ENCODE measurements at places on chromosomes 12 and 14.
A peak's percentile ranks its signal among the peaks of the same experiment; 100 is the strongest.

- peak; percentile 77 for DNase-seq
These were observed 32.4 kb downstream of the AK7 start for GRCh38 chr14:96424109-96424989.

DNA sequence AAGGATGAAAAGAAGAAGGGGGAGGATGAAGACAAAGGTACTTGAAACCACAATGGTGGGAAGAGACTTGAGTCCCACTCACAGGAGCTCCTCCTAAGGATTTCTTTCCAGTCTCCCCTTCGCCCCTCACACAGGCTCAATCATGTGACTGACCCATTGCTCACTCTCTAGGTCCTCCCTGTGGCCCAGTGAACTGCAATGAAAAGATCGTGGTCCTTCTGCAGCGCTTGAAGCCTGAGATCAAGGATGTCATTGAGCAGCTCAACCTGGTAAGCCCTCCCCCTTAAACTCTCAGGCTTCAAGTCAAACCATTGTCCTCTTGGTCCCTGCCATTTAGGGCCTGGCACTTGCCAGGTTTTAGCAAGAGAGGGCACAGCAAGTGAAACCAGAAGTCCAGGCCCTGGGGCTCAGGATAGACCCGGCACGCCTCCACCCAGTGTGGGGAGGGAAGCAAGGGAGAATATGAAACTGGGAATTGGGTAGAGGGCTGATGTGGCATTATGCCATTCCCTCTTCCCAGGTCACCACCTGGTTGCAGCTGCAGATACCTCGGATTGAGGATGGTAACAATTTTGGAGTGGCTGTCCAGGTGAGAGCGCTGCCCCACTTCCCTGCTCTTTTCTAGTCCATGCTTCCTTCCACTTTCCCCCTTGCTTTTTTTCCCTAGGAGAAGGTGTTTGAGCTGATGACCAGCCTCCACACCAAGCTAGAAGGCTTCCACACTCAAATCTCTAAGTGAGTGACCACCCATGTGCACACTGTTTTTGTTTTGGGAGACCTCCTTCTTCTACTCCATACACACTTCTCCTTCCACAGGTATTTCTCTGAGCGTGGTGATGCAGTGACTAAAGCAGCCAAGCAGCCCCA is 1.8 kb downstream of the PSME1 start:
- DNase-seq: no peak

DNA sequence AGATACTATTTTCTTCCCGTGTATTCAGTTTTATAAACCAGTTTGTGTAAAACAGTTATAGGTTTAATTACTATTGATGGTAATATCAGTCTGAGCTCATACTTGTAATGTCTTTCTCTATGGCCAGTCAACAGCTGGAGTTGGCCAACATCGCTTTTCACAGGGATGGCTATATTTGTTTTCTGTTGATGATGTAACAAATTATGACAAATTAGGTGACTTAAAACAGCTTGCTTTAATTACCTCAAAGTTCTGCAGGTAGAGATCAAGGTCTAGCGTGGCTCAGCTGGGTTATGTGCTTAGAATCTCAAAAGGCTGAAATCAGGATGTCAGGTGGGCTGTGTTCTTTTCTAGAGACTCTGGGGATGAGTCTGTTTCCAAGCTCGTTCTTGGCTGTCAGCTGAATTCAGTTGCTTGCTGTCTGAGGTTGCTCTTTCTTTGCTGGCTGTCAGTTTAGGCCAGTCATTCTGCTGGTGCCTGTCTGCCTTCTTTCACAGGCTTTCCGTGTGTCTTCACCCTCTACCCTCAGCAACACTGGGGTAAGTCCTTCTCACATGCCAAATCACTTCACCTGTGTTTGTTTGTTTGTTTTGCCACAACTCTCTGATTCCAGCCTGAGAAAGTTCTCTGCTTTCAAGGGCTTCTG is 370.2 kb upstream of the E2F7 start:
- DNase-seq: no peak

DNA sequence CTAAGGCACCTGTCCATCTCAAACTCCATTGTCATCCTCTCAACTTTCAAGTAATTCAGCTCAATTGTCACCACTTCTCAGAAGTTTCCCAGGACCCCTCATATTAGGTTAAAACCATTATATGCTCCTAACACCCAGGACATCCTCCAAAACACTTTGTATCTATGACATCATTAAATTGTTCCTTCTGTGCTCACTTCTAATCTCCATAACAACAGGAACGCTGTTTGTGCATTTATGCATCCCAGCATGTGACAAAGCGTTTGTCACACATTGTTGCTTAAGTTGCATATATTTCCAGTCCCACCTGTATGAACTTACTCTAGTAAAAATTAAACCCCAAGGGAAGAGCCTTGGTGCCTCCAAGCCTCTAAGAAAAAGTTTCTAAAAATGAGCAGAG is 133.9 kb downstream of the TBX5 start:
- peak; percentile 10 for DNase-seq

DNA sequence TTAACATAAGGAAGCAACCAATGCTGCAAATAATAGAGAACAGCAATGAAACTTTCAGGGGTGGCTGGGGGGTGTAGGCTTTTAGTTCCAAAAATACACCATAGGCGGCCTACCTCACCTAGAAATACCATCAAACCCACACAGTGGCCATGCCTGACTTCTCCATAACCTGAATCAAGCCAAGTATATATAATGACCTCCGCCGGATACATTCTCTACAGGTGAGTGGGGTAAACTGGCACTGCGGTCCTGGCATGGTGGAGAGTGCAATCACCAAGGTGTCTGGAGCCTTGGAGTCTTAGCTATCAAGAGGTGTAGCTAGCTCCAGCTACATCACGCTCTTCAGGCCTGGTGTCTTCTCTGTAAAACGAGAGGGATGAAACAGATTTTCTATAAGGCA is 1.2 kb downstream of the ZBTB25 start:
- peak; percentile 44 for DNase-seq

DNA sequence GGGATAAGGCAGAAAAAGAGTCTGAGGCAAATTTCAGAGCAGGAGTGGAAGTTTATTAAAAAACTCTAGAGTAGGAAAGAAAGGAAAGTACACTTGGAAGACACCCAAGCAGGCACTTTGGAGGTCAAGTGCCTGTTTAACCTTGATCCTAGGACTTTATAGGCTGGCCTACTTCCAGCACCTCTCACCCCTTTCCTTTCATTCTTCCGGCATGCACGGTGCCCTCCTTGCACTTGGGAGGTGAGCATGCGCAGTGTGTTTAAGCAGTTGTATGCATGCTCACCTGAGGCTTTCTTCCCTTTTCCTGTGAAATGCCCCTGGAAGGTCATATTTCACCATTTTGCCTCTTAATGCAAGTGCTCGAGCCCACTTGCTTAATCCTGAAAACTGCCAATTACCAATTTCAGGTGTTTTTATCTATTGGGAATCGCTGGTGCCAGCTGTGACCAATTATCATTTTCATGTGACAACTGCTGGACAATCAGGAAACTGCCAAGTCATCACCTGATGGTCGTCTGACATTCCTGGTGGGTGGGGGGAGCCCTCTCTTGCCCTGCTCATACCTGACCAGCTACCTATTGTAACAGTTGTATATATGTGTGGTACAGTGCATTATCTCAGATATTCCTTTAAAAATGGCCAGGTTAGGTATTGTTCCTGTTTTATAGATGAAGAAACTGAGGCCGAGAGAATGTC is 53.5 kb downstream of the SUDS3 start:
- no peak for DNase-seq

DNA sequence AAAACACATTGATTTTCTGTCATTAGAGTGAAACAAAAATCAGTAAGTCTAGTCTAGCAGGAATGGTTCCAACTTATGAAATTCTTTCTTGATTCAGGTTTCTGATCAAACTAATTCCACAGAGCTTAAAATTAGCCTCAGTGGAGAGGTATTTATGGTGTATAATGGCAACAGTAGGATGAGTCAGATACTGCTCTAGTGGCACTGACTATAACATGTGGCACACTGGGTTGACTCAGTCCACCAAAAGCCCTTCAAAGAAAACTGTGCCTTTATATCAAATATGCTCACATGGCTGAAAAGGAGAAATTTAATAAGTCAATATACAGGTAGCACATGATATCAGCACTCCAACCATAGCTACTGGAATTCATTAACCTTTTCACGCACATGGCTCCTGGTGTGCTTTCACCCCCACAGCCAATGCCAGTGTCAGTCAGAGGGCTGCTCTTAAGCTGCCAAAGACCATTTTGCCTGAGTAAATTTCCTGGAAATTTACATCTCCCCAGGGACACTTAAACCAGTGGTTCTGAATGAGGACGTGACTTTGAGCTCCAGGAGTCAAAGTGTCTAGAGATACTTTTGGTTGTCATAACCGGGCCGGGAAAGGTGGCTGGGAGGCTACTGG is 21.7 kb upstream of the CATSPERB start:
- peak; percentile 61 for DNase-seq

DNA sequence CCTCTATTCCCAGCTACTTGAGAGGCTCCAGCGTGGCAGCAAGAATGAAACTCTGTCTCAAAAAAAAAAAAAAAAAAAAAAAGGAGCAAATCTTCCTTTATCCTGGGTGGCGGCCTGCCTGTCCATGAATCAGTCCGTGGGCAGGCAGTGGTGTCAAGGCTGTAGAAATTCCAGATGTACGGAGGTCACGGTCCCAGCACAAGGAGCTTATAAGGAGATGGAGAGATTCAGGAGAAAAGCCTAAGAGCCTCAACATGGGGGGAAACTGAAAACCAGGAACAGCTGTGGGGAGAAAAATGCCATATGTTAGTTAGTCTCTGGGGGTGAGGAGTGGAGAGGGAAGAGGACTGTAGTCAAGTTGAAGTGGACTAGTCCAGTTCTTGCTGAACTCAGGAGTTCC is 130.5 kb upstream of the CRY1 start:
- no peak for DNase-seq

DNA sequence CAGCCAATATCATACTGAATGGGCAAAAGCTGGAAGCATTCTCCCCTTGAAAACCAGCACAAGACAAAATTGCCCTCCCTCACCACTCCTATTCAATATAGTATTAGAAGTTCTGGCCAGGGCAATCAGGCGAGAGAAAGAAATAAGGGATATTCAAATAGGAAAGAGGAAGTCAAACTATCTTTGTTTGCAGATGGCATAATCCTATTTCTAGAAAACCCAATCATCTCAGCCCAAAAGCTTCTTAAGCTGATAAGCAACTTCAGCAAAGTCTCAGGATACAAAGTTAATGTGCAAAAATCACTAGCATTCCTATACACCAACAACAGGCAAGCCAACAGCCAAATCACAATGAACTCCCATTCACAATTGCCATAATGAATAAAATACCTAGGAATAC is 21.0 kb upstream of the ANP32D start:
- DNase-seq: no peak

DNA sequence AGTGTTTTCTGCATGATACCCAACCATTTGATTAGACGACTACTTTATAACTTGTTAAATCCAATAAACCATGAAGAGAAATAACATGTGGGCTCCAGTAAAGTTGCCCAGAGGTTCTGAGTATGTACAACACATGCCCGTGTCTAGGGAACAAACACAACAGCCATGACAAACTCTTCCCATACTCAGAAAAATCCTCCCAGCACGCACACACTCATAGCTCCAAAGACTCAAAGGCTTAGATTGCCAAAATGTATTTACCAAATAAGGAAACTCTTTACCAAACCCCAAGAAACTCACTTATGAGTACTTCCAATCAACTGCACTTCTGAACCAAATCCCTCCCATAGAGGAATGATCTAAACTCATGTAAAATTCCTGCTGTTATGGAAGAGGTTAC is 17.3 kb downstream of the SART3 start:
- DNase-seq: no peak

GRCh38 chr12:63895841-63896240 is 51.3 kb downstream of the SRGAP1 start:
- no peak for DNase-seq

DNA sequence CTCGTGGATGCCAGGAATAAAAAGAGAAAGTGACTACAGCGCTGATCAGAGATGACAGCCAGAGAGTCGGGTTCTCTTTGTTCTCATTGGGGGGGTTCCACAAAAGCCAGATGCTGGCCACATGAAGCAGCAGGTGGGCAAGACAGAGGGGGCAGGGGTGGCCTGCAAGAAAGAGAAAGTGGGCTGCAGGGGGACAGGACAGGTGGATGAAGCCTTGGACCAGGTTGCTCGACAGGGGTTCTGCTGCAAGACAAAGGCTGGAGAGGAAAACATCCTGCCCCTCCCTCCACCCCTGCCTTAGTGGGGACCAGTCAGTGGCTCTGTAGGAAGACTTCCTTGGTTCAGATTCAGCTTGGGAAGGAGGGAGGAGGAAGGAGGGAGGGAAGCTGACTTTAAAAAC is 126.2 kb downstream of the KSR2 start:
- DNase-seq: no peak

GRCh38 chr14:96625426-96625985 is 123.3 kb downstream of the PAPOLA start:
- DNase-seq: no peak

All from kidney tubule cell (primary cell).